ENCODE measurements at places on chromosomes 6 and 20.

GRCh38 chr6:111799576-111800258 lies 73.5 kb downstream of the FYN start:
- no peak for DNase-seq

GRCh38 chr20:22768266-22769178 lies 184.2 kb upstream of the FOXA2 start:
- no peak for DNase-seq

- no peak for DNase-seq
These were observed 21.6 kb downstream of the C6orf163 start for GRCh38 chr6:87366072-87366827.

- peak; percentile 7 for DNase-seq
These were observed at the start of gene MRAP2 for GRCh38 chr6:84033523-84034451. Gene MRAP2, plus strand, starts transcription at chr6:84033772. Its CDS starts 21,547 bp downstream, at chr6:84055319.

- DNase-seq = no peak
These were observed 26.8 kb downstream of the CST8 start for GRCh38 chr20:23517719-23518118.

DNA sequence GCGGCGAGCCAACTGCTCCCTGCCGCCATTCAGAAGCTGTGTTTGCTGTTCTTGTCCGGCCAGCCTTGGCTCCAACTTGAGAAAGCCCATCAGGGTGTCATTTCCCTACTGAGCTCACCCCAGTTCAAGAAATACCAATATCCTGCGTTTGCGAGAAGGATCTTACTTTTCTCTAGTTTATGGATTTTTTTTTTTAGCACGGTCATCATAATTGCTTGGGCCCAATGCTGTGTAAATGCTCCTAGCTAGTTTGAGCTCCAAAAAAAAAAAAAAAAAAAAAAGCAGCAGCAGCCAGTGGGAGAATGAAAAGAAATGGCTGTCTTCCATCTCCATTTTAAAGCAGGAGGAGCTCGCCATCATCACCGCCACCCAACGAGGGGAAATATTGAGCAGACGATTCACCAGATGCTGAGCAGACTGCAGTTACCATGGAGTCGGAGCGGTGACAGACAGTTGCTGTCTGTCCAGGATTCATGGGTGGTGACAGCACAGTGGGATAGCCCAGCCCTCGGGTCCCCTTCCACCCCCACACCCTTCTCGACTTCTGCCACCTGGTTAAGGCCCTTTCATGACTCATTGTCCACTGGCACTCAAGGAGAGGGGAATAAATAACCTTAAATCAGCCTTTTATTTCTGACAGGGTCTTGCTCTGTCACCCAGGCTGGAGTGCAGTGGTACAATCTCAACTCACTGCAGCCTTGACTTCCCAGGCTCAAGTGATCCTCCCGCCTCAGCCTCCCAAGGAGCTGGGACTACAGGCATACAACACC lies 132.4 kb upstream of the SNX9 start:
- no peak for DNase-seq

DNA sequence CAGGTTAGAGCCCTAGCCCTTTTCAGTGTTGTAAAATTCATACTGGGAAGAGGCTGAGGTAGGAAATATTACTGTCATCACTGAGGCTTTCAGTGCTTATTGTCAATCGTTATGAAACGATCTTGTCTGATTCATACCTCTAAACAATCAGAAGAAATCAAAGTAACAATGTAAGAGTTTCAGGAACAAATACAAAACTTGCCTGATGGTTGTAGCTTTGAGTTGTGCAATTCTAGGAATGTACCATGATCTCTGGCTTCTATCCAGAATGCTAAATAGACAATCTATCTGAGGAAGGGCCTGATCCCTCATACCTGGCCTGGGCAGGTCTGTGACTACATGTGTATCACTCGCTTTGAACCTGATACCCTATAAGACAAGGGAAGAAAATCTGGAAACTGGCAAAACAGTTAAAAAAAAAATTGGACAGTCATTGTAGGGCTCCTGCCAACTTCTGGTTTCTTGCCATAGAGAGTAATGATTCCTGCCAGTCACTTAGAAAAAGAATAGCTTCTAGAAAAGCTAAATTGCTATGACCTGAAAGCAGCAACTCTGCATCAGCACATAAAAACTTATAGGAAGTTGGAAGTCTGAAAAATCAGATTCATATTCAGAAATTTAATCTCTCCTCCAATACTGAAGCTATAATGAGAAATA lies 234.7 kb downstream of the BTBD9 start:
- no peak for DNase-seq

- peak; percentile 17 for DNase-seq
These were observed 603.8 kb downstream of the PRKN start for GRCh38 chr6:162123797-162124196.

DNA sequence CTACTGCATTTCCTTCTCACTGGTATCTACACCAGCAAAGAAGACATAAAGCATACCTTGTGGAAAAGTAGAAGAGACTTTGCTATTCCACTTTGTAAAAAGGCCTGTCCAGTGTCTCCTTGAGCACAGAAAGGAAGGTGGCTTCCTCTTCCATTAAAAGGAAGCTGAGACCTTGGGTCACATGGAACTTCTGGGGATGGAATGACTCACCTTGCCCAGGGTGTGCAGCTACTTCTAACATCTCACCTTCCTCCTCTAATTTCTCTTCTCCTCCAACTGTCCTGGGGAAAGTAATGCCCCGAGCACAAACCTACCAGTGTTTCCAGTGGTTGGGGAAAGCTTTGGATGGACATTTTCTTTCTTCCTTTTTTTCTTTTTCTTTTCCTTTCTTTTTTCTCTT lies 848.8 kb upstream of the MAP3K7 start:
- DNase-seq = no peak

GRCh38 chr20:32527052-32527446 lies 58.1 kb downstream of the NOL4L start:
- DNase-seq = no peak

DNA sequence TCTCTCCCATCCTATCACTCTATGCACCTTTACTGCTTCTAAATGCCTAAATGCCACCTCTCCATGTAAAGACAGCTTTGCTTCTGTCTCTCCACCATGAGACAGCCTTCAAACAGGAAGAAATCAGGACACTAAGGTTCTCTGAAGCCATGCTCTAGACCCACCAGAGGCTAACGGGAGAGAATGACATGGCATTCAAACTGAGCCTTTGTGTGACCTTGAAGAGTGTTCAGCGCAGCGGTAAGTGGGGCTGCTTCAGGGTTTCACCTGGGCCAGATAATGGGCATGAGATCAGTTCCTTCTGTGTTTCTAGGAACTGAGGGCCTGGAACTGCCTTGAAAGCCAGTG lies 20.1 kb downstream of the FAM50B start:
- DNase-seq = no peak

DNA sequence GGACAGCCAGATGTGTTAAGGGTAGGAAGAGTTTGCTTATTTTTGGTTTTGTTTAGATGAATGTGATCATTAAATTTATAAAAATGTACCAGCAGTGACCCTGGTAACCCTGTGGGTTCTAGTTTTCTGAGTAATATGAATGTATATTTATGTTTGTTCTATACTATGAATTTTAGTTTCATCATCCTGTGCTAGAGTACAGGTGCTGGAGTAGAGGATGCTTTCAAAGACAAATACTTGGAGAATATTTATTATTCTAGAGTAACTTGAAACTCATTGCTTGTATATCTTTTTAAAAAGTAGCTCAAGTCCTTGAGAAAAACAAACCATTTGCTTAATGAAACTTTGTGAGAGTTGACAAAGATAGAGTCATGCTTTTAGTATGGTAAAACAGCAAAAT lies 7.8 kb downstream of the LRRC1 start:
- no peak for DNase-seq

DNA sequence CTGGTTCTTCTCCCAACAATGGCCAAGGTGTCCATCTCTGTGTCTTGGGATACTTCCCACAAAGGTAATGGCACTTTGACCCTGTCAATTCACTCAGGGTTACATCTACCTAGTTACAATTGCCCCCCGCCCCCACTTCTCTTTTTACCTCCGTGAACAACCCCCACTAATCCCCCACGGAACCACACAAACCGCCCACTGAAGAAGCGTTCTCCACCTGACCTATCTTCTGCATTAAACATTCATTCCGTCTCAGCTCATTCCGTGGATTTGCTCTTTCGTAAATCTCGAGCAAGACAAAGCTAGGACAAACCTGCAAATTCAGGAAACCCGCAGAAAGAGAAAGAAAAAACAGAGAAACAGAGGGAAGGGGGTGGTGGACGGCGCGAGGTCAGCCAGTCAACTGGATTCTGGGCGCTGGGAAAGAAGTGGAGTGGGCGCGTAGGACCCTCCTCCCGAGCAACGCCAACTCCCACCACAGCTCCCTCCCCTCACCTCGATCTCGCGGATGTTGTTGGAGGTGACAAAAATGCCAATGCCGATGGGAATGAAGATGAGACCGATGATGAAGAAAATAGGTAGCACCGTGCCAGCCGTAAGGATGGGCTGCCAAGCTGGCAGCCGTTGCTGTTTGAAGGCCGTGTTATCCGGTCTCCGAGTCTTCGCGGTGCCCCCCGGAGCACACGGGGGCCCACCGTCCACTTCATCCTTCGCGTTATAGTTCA lies 523 bp downstream of the TMEM30A start:
- peak; percentile 34 for DNase-seq

DNA sequence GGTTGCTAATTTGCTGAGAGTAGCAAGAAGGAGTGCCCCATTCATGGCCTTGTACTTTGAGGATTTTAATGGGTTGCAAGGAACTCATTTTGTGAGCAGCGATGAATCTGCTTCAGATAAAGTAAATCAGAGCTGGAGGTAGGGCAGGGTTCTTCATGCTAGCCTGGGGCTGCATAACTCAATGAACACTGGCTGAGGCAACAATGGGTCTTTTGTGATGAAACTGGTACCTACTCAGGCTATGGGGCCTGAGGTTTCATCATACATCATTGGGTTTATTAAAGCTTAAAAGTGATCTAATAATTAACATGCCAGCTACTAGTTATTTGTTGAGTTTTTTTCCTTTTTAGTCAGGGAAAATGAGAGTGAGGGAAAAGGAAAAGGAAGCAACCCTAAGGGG lies 106.9 kb downstream of the FAM50B start:
- DNase-seq = no peak

GRCh38 chr6:108123481-108123929 lies 42.3 kb upstream of the NR2E1 start:
- DNase-seq = no peak

- no peak for DNase-seq
These were observed 170.9 kb upstream of the STXBP5 start for GRCh38 chr6:147033267-147033666.

- no peak for DNase-seq
These were observed 67.5 kb upstream of the QKI start for GRCh38 chr6:163347021-163347446.

DNA sequence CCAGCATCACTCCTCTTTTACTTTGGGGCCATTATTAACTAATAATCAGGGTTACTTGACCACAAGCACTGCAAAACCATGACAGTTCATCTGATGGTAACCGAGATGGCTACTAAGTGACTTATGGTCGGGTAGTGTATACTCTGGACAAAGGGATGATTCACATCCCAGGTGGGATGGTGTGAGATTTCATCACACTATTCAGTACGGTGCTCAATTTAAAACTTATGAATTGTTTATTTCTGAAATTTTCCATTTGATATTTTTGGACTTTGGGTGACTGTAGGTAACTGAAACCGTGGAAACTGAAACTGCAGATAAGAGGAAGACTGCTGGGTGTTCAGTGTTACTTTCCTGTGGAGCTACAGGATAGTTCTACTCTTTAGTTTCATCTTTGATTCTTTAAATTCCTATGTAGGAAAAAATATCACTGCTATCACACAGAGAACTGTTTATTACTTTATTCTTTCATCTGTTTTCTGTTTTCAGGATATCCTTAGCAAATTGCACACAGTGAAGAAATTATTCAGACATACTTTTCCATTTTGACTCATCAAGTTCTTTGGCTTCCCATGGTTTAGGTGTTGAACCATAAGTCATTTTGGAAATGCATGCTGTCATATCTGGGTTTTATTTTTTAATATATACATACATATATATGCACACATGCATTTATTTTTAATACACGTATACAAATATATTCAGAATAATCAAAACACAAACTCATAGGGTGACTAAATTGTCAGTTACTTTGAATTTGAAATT lies 59.1 kb upstream of the C20orf144 start:
- no peak for DNase-seq

DNA sequence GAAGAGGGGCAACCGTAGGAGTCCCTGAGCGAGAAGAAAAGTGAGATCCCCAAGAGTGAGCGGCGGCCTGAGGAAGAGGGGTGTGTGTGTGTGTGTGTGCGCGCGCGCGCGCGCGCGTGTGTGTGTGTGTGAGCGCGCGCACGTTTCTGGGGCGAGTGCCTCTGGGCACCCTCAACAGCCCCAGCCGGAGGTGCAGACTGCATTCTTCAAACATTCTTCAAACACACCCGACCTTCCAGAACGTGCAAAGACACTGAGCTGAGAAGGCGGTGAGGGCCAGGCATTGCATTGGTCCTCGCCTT lies 76.2 kb upstream of the FOXP4 start:
- no peak for DNase-seq

DNA sequence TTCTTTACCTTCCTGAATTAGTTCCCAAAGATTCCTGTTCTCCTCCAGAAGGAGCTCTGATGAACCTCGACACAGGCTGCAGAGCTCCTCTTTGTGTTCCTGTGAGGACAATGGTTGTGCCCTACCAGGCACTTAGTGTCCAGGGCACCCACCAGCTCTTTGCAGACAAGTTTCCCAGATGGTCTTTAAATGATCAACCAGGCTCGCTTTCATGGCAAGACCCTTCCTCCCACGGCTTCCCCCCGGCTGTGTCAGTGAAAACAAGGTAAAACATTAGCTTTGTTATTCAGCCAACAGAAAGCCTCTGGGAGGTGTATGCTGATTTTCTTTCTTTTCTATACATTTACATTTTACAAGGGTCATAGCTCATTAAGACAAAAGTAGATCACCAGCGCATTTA lies 32.3 kb upstream of the CNKSR3 start:
- DNase-seq = no peak

DNA sequence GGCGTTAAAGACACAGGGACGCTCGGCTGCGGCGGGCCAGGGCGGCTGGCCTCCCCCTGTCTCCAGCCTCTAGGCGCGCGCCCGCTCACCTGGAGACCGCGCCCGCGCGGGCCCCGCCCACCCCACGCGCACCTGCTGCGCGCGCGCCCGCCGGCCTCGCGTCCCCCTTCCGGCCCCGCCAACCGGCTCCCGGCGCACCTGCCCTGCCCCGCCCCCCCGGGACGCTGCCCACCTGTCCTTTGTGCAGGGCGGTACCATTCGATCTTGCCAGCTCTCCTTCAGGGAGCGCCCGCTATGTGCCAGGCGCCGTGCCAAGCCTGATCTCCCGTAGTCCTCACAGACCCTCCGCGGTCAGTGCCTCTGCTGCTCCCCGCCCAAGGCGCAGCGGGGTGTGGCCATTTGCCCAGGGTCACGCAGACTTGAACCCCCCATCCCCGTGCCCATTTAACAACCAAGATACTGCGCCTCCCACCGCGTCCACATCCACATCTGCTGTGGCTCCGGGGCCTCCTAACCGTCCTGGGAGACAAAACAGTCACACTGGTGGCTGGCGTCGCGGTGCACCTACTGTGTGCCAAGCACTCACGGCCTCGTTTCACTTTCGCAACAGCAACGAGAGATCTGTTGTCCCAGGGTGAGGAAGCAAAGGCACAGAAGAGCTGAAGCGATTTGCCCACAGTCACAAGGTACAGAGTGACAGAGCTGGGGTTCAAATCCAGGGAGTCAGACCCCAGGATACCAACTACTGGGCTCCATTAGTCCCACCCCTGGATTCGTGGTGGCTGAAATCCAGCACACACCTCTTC lies 48.1 kb downstream of the NOL4L start:
- no peak for DNase-seq

GRCh38 chr6:112145080-112145573 lies 57.7 kb downstream of the FAM229B start:
- DNase-seq = no peak

Measured in ACHN (cell line).